ENCODE measurements at places on chromosomes 2 and 18. TPM values are rescaled to one million over a fixed set of nuclear protein-coding genes. Genes with fewer than 3 reads are reported as not detected.
A peak's percentile ranks its signal among the peaks of the same experiment; 100 is the strongest.

Gene DYNAP
- not detected for total RNA-seq

- no peaks in the 10 kb centered on the region for H3K36me3 ChIP-seq
- no peak for DNase-seq
- no peak overlapping the region for H3K27ac ChIP-seq
- H3K27me3 ChIP-seq: no peaks in the 10 kb centered on the region
- H3K4me3 ChIP-seq: no peak overlapping the region
Observed at GRCh38 chr2:33796511-33796910, 197.4 kb upstream of the FAM98A start.

Gene ANKRD62
- total RNA-seq: not detected

DNA sequence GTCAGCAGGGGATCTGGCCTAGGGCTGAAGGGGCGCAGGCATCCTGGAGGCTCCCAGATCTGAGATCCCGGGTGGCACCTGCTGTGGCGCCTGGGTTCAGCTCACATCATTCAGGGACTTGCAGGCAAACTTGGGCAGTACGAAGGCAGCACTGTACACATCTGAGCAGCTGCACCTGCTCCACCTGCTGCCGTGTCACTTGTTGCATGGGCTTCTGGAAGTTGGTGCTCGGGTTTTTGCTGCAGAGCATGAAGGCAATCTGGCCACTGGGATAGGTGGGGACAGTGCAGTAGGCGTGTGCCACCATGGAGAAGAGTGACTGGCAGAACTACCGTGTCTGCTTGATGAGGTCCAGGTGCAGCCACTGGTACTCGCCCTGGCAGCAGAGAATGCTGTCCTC, 48.6 kb downstream of the UGGT1 start:
- no peak overlapping the region for H3K27ac ChIP-seq
- H3K4me3 ChIP-seq: no peak overlapping the region
- peaks cover 42% of the 10 kb centered on the region for H3K36me3 ChIP-seq
- H3K4me1 ChIP-seq: no peaks in the 10 kb centered on the region
- H3K27me3 ChIP-seq: no peaks in the 10 kb centered on the region

Gene C2orf78
- not detected for total RNA-seq

DNA sequence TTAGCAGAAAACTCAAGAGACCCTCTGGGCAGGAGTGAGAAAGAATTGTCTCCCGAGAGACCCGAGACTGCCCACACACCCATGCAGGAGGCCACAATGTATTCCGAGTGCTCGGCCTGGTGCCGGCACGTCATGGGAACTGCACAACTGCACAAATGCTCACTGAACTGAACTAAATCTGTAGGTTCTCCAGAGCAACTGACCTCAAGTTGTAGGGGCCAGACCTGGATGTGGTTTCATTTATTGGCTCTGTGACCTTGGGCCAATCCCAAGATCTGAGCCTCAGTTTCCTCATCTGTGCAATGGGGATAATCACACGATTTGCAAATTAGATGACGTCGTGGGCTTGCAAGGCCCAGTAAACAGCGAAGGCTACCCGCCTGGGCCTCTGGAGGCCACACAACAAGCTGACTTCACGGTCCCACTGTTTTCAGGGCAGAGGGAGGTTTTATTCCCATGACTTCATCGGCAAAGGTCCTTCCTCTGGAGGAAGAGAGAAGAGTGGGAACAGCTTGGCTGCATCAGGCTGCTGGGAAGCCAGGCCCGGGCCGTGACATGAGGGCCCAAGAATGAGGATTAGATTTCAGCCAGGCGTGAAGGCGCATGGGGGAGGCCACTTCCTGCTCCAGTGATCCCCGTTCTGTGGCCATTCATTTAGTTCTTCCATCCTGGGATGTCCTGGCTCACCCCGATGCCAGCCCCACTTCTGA, 3.6 kb upstream of the ERFE start:
- H3K27ac ChIP-seq: peak overlapping the region; percentile 57
- H3K27me3 ChIP-seq: no peaks in the 10 kb centered on the region
- no peak for DNase-seq

- DNase-seq: no peak
- H3K27me3 ChIP-seq: no peaks in the 10 kb centered on the region
- no peak overlapping the region for H3K27ac ChIP-seq
- peaks cover 12% of the 10 kb centered on the region for H3K36me3 ChIP-seq
Observed at GRCh38 chr18:76943542-76944339, 121.4 kb downstream of the ZNF236 start.

DNA sequence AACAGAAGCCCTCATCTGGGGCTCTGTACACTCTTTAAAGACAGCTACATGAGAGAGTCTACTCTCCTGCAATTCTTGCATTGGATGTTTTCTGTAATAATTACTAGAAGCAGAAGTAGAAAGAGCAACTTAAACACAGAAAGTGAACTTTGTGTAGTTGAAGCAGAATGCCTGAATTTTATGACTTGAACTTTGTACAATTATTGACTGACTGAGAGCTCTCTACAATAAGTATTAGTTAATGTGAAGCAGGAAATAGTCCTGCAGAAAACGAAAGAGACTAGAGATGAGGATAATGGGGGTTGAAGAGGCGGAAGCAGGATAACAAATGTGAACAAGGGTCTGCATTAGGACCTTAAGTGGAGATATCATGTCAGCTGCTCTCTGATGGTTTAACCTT, 79.2 kb upstream of the STK39 start:
- no peak overlapping the region for H3K4me3 ChIP-seq
- no peaks in the 10 kb centered on the region for H3K27me3 ChIP-seq
- no peak overlapping the region for H3K27ac ChIP-seq
- H3K4me1 ChIP-seq: no peaks in the 10 kb centered on the region

DNA sequence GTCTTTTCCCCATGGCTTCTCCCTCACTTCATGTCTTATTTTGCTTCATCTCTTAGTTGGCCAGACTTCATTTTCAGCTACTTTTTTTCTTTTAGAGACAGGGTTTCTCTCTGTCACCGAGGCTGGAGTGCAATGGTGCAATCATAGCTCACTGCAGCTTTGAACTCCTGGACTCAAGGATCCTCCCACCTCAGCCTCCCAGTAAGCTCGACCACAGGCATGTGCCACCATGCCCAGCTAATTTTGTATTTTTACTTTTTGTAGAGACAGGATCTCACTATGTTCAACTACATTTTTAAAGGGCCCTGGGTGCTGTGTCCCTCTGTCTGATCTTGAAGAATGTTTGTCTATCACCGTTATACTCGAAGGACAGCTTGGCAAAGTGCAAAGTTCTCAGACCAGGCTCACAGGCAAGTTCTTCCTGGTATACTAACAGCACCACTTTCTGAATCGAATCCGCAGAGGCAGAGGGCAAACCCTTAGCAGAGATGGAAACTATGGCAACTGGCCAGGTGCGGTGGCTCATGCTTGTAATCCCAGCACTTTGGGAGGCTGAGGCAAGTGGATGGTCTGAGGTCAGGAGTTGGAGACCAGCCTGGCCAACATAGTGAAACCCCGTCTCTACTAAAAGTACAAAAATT, 60.9 kb downstream of the SOWAHC start:
- no peak for DNase-seq
- no peaks in the 10 kb centered on the region for H3K36me3 ChIP-seq
- H3K4me3 ChIP-seq: no peak overlapping the region
- H3K27me3 ChIP-seq: no peaks in the 10 kb centered on the region
- no peak overlapping the region for H3K27ac ChIP-seq

- no peak for DNase-seq
- no peaks in the 10 kb centered on the region for H3K4me1 ChIP-seq
- H3K36me3 ChIP-seq: no peaks in the 10 kb centered on the region
- no peak overlapping the region for H3K27ac ChIP-seq
- H3K27me3 ChIP-seq: no peaks in the 10 kb centered on the region
- H3K4me3 ChIP-seq: no peak overlapping the region
Observed at GRCh38 chr2:48190230-48190629, 283.9 kb upstream of the FBXO11 start.

GRCh38 chr2:9033385-9034168, 30.1 kb upstream of the MBOAT2 start:
- no peaks in the 10 kb centered on the region for H3K27me3 ChIP-seq
- H3K36me3 ChIP-seq: no peaks in the 10 kb centered on the region
- no peak overlapping the region for H3K27ac ChIP-seq

GRCh38 chr18:76493213-76494161, 1.6 kb downstream of the ZNF516 start:
- H3K36me3 ChIP-seq: no peaks in the 10 kb centered on the region
- peaks cover 11% of the 10 kb centered on the region for H3K4me1 ChIP-seq
- H3K4me3 ChIP-seq: peak overlapping the region; percentile 71
- peak overlapping the region; percentile 73 for H3K27ac ChIP-seq
- DNase-seq: no peak

GRCh38 chr18:58269931-58270330, 225.9 kb downstream of the NEDD4L start:
- no peak overlapping the region for H3K4me3 ChIP-seq
- no peaks in the 10 kb centered on the region for H3K4me1 ChIP-seq
- DNase-seq: no peak
- H3K36me3 ChIP-seq: no peaks in the 10 kb centered on the region

DNA sequence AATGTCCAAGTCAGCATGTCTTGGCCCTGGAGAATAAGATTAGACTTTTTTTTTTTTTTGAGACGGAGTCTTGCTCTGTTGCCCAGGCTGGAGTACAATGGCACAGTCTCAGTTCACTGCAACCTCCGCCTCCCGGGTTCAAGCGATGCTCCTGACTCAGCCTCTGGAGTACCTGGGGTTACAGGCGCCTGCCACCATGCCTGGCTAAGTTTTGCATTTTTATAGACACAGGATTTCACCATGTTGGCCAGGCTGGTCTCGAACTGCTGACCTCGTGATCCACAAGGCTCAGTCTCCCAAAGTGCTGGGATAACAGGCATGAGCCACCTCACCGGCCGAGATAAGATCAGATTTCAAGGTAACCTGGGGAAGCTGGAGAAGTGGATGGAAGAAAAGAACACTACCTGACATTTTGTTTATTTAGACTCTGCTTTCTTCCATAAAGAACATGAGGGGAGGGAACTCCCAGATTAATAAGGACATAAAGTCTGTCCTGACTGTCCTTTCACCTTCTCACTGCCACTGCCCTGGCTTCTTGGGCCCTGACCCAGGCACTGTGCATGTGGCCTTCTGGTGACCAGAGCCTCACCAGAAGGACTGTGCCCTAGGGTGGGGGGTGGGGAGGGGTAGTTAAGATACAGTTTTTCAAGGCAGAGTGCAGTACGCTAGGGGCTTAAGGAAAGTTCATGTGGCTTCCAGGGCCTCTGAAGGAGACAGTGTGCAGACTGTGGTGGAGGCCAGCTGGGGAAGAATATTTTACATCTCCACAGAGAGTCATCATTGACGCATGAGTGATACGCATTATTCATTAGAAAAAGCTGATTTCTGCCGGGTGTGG, 4.8 kb upstream of the IMPA2 start:
- H3K4me3 ChIP-seq: no peak overlapping the region
- peaks cover 9% of the 10 kb centered on the region for H3K4me1 ChIP-seq
- no peaks in the 10 kb centered on the region for H3K36me3 ChIP-seq
- H3K27ac ChIP-seq: no peak overlapping the region

DNA sequence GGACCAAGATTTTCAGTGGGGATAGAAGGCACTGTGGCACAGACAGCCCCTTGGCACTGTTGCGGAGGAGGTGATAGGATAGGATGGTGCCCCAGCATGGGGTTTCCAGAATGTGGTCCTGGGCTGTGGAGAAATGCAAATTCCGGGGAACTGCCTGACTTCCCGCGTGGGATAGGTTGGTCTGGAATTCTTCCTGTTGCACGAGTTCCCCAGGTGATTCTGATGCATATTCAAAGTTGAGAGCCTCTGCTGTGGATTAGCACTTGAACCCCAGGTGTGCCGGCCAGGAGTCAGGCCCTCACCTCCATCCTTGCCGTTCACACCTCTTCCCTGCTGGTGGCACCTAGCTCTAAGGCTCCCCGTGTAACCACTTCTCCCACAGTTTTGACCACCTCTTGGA, 15.5 kb downstream of the NCK2 start:
- no peak overlapping the region for H3K4me3 ChIP-seq
- DNase-seq: no peak
- H3K27ac ChIP-seq: no peak overlapping the region
- no peaks in the 10 kb centered on the region for H3K36me3 ChIP-seq
- H3K4me1 ChIP-seq: peaks cover 23% of the 10 kb centered on the region

Gene PSTPIP2
- total RNA-seq: 11.9 TPM

- H3K27ac ChIP-seq: no peak overlapping the region
- H3K4me3 ChIP-seq: no peak overlapping the region
- no peaks in the 10 kb centered on the region for H3K36me3 ChIP-seq
- DNase-seq: no peak
Observed at GRCh38 chr2:48817355-48817754, 61.8 kb upstream of the LHCGR start.

Gene RTP5
- 0.63 TPM for total RNA-seq

DNA sequence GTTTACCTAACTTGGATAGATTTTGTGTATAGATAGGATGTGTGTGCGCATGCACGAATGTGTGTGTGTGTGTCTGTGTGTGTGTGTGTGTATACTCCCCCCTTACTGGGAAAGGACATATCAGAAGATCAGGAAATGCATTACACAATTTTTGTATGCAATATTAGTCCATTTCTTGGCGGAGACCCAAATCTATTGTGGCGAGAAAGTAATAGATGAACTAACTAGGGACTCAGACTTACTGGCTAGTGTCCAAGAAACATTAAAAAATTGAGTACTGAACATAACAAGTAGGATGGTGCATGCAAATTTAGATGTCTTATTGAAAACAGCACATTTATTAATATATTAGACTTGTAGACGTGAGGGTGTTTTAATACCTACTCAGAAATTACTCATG, 1036.5 kb upstream of the FANCL start:
- DNase-seq: no peak
- H3K36me3 ChIP-seq: no peaks in the 10 kb centered on the region
- no peaks in the 10 kb centered on the region for H3K27me3 ChIP-seq
- H3K27ac ChIP-seq: no peak overlapping the region
- H3K4me3 ChIP-seq: no peak overlapping the region
- H3K4me1 ChIP-seq: no peaks in the 10 kb centered on the region

- DNase-seq: no peak
- H3K27me3 ChIP-seq: no peaks in the 10 kb centered on the region
- peak overlapping the region; percentile 15 for H3K27ac ChIP-seq
- H3K4me3 ChIP-seq: no peak overlapping the region
Observed at GRCh38 chr18:13577091-13577697, 149.2 kb downstream of the FAM210A start.

DNA sequence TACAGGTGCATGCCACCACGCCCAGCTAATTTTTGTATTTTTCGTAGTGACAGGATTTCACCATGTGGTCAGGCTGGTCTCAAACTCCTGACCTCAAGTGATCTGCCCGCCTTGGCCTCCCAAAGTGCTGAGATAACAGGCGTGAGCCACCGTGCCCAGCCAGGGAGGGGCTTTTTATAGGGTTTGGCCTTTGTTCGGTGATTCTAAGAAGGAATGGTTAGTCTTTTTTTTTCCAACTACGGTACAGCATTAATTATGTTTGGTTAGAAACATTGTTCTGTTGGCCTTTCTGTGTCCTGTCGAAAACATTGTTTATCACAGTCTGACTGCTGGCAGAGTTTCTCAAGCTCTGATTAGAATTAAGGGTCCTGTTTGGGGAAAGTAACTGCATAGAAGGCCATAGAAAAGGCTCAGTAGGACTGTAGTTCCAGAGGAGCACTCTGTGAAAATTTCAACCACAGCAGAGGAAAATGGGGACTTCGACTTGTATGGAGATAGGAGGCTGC, 19.3 kb upstream of the SMCHD1 start:
- no peaks in the 10 kb centered on the region for H3K27me3 ChIP-seq
- H3K4me1 ChIP-seq: no peaks in the 10 kb centered on the region
- peak overlapping the region; percentile 13 for H3K4me3 ChIP-seq
- peak overlapping the region; percentile 59 for H3K27ac ChIP-seq
- DNase-seq: no peak

Gene MLPH
- total RNA-seq: 2.0 TPM

All from thoracic aorta (tissue), 2 donors.